ENCODE measurements at places on chromosomes 5 and 9.

DNA sequence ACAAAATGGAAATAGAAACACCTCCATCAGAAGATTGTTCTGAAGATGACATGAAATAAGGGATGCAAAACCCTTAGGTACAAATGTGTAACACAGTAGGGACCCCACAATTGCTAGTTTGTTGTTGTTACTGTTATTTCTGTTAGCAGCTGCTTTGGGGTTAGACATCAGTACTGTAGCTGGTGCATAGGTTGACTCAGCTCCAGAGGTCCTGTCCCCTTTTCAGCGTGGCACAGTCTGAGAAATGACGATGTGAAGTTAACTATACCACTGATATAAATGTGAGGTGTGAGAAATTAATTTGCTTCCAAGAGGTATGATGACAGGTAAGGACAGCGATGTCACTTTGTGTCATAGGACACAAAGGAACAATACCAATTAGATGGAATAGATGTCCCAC is 384.6 kb upstream of the KLF4 start:
- DNase-seq: no peak

- no peak for DNase-seq
Observed at GRCh38 chr5:134506054-134507039, 19.1 kb upstream of the JADE2 start.

GRCh38 chr5:81787474-81788242 is 36.8 kb upstream of the SSBP2 start:
- peak; percentile 12 for DNase-seq

GRCh38 chr5:4216142-4216541 is 620.5 kb downstream of the IRX1 start:
- no peak for DNase-seq

DNA sequence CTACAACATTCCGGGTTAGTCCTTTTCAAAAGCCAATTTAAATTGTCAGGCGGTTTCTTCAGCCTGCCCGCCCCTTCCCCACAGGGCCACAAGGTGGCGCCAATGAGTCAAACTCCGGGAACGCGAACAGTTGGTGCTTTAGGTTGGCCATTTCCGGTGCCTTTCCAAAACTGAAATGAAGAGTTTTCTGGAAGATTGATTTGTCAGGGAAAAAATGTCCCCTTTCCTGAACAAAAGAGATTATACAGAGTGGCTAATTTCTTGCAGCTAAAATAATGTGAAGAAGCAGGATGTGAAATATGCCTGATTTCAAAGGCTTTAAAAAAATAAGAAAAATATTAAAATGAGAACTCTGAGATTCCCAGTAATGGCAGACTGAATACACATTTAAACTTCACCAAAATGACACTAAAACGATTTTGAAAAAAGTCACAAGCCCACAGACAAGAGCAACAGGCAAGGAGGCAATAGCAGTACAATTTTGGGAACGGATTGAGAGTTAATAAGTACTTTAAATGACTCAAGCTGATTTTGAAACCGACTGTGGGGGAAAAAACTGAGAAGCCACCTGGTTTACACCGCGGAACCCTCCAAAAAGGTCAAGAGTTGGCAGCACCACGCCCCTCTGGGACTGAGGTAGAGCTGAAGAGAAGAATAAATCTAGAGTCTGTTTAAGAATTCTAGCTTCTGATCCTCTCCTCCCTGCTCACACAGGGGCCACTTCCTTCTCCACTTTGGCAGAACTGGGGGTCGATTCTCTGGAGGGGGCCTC is 45.7 kb downstream of the SLC46A2 start:
- no peak for DNase-seq

GRCh38 chr5:44839018-44839681 is 30.4 kb downstream of the MRPS30 start:
- DNase-seq: no peak

DNA sequence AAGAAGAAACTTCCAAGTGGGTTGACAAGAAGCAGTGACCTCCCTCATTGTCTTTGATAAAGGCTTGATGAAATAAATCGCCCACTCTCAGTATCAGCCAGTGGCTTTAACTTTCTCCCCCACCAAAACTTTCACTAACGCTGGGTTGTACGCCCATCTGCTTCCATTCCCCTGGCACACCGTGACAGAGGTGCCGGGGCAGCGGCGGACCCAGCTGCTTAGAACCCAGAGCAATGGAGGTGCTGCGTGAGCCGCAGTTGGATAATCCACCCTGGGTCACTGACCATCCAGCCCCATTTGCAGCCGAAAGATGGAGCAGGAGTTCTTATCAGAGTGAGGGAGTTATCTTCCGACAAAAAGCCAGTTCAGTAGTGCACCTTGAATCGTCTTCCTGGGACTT is 270.7 kb downstream of the ARHGEF28 start:
- DNase-seq: no peak
